ENCODE measurements at places on chromosomes 2 and 18.

- DNase-seq: peak; percentile 32
Measured at GRCh38 chr18:23884681-23885375, 129.7 kb upstream of the TTC39C start.

DNA sequence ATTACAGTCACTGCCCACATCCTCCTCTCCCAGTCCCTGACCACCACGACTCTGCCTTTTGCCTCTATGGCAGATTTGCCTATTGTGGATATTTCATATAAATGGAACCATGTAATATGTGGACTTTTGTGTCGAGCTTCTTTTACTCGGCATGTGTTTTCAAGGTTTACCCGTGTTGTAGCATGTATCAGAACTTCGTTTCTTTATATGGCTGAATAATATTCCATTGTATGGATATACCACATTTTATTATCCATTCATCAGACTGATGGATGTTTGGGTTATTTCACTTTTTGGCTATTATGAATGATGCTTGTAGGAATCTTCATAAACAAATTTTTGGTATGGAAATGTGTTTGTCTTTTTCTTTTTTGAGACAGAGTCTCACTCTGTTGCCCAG, 24.2 kb upstream of the E2F6 start:
- DNase-seq: no peak

DNA sequence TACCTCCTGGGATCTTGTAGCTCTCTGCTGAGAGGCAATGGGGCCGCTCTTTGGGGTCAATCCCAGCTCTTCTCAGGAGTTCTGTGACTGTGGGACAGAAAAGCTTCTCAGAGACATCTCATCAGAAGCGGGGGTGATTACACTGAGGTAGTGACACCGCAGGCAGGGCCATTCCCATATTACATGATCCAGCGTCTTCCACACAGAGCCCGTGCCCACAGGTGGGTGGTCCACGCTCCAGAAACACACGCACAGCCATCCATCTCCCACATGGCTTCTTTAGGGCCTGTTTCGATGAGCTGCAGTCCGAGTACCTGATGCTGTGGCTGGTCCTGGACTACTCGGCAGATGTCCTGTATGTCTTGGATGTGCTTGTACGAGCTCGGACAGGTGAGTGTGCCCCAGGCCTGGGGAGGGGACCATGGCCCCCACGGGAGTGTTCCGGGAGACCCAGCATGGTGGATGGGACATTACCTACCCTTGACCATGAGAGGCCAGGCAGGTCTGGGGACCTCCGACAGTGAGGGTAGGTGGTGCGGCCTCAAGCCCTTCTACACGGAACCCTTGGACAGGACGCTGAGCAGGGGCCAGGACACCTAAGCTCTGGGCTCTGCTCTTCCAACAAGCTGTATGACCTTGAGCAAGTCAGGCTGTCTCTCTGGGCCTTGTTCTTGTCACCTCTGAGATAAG, 45.5 kb downstream of the CNGA3 start:
- DNase-seq: no peak

GRCh38 chr2:200300638-200301314, 5.7 kb upstream of the SPATS2L start:
- DNase-seq: no peak

DNA sequence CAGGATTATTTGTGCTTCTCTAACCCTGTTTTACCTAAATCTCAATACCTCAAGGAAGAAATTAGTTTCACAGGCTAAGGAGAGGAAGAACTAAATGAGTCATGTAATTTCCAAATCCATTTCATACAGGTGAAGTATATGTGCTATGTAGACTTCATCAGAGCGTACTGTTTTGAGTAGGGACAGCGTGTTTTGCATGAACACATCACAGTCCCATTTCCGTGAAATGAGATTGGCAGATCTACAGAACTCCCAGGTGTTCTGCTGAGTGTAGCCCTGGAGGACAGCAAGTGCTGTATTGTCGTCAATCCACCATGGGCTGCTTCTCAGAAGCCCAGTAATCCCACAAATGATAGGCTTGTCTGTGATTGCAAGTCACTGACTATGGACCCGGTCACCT, 97.7 kb downstream of the XRCC5 start:
- no peak for DNase-seq

GRCh38 chr2:85523903-85524335, 15.0 kb upstream of the MAT2A start:
- DNase-seq: no peak

GRCh38 chr2:98583816-98584618, 24.3 kb downstream of the COA5 start:
- no peak for DNase-seq

DNA sequence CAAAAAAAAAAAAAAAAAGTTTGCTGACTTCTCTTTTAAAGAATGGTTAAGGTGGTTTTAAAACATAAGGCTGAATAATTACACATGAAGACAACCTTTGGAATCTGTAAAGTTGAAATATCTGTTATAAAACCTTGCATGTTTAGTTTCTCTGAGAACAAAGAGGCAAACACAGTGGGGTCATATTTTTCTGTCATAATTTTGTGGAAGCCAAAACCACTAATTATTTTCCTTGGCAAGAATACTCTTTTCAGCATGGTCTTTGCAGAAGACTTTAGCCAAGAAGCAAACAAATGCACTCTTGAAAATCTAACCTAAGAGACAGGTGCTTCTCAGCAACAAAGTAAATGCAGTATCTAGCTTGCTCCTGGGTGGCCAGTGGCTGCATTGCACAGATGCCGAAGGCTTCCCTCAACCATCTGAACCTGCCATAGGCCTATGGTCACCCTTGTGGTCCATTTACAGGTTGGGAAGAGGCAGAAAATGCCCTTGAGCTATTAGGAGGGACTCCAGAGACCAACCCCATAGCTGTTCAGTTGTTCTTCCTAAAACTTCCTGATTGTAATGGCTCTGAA, 44.8 kb downstream of the ZAP70 start:
- no peak for DNase-seq

- no peak for DNase-seq
Measured at GRCh38 chr18:4230450-4231168, 224.5 kb downstream of the DLGAP1 start.

DNA sequence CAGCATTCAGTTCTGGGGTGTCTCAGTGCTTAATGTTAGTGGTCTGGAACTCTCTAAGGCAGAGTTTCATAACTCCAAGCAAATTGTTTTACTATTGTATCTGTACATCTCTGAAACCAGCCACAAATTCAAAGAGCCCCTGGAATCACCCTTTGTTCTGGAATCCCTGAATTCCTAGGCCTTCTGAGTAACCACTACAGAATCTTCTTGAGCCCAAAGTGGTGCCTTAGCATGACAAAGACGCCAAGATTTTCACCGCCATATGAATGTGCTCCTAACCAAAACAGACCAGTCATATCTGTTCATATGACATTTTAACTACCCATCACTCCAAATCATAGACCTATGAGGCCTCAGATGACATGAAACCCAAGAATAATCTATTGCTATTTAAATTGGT, 668.1 kb downstream of the EPHA4 start:
- DNase-seq: no peak

- no peak for DNase-seq
Measured at GRCh38 chr2:165382362-165382761, 87.1 kb upstream of the CSRNP3 start.

DNA sequence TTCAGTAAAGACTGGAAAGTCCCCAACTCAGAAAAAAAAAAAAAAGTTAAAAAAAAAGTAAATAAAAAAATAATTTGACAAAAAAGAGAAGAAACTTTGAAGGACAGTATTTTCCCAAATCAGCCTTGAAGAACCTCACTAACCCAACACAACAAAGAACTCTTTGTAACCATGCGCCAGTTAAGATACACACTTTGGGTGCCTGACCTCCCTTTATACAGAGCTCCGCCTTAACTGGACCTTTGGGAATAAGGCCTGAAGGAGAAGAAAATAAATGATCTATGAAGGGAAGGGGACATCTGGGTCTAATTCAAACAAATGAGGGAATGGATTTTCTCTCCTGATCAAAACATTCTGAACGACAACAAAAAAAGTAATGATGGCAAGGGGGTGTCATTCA, 2.2 kb upstream of the GFPT1 start:
- DNase-seq: no peak

GRCh38 chr2:128039535-128039934, 11.7 kb upstream of the SAP130 start:
- no peak for DNase-seq

DNA sequence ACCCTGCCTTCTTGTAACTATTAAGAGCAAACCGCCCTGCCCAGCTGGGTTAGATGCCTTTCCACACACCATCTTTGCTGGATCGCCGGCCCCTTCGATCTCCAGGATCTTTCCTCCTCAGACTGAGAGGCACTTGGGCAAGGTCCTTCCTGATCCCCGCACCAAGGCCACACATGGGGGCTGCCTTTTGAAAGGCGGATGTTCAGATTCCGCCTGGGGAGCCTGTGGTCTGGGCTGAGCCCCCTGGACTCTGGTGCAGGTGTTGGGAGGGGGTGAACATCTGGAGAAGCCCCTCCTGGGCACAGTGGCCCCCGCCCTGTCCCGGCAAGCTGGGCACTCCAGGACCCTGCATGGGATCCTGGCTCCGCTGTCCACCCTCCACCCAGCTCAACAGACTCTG, 135.4 kb upstream of the HDAC4 start:
- no peak for DNase-seq

DNA sequence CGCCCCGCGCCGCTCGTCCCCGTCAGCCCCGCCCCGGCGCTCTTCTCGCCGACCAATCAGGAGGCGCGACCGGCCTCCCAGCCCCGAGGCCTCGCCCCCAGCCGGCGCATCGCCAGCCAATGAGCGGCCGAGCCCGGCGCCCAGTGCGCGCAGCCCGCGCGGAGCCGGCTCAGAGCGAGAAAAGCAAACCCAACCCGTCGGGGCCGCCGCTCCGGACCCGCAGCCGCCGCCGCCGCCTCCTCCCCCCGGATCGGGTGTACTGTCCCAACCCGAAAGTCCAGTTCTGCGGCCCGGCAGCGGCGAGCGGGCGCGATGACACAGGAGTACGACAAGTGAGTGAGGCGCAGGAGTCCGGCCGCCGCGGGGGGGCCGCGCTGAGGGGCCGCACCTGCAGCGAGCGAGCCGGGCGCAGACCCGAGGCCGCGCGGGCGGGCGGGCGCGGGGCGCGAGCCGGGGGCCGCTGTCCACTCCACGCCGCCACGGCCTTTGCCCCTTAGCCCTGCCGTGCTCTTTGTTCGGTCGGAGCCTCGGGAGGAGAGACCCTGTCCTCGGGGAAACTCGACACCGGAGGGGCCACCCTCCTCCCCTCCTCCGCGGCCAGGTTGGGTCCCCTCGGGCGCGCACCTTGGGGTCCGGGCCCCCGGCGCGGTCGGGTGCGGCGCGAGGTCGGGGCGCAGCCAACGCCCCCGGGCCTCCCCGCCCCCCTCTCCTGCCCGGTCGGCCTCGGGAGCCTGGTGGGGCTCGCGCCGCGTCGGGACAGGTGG, at the start of gene GRHL1:
GRHL1 (plus strand) TSS at position 172 of the 764 bp plus-strand sequence; CDS start at position 313, 141 bp downstream.
- peak; percentile 90 for DNase-seq

DNA sequence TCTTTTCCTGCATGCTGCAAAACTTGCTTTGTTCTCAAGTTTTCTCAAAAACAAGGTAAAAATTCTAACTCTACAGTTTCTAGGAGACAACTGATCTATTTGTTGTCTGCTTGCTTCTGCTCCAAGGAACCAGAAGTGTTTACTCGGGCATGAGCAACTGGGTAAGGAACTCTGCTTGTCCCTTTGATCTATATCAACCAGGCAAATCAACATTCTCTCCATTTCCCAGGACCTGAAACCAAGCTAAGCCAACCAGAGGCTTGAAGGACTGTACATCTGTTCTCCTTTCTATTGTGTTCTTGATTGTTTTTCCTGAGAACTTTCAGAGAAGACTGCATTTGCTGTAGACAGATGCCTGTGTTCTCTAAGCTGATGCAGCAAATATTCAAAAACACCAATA, 335.0 kb upstream of the KCNH7 start:
- no peak for DNase-seq

GRCh38 chr2:112108178-112108832, 29.9 kb upstream of the FBLN7 start:
- DNase-seq: no peak

DNA sequence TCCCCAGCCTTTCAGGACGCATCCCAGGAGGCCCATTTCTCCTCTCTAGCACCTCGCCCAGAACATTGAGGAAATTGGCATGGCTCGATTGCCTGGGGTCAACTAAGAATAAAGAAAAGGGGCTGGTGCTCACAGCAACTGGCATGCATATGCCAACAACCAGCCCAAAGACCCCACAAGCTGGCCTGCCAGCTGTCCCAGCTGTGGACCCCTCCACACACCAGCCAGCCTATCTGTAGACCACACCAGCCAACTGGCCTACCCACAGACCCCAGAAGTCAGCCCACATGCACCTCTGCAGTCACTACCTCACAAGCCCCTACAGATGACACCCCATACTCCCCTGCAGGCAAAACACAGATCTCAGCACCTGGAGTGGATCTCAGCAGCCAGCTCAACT, 123.8 kb upstream of the ID2 start:
- DNase-seq: no peak

DNA sequence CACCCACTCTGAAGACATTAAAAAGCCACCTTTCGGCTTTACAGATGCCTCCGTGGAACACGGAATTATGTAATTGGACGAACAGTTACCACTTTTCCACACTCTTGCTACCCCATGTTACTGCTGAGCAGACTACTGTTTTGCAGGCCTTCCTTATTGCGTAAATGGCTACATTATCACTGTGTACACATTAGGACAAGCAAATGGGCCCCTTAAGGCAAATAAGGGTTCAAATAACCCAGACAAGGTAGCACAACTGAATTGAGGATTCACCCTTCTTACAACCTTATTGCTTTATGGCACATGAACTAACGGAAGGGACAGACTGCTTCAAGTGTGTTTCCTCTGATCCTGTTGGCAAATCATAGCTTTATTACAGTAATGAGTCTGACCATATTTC, 832.2 kb upstream of the FANCL start:
- no peak for DNase-seq

DNA sequence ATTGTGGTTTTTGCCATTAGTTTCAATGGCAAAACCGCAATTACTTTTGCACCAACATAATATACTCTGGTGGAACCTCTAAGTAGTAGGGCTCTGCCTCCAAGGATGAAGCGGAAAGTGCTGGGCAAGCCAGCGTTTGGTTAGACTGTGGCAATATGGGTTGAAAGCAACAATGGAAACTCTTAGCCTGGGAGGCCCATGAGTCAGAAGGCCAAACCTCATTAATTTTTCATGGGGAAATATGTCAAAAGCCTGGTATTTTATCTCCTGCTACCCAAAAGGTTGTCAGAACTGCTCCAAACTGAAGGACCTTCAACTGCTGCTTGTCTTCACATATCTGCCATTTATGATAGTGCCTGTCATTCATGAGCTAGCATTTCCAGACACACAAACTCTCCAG, 179.1 kb upstream of the CYP26B1 start:
- DNase-seq: no peak

- no peak for DNase-seq
Measured at GRCh38 chr2:231050018-231050901, 6.4 kb upstream of the PSMD1 start.

- no peak for DNase-seq
Measured at GRCh38 chr2:236865052-236865451, 220.6 kb upstream of the COPS8 start.

DNA sequence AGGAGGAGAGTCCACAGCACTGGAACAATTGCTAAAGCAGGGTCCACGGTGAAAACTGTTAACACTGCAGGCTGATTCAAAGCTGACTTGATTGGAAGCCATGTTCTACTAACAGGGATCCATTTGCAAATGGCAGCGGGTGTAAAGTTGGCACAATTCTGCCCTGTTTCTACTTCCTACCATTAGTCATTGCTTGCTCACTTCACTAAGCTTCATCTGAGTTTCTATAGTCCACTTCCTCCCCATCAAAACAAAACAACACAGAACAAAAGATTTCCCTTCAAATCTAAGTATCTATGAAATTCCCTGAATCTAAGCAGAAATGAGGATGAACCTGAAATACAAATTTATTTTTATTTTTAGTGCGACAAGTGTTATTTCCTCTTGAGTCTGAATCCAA, 187.4 kb upstream of the SOX11 start:
- DNase-seq: no peak

All from NCI-H510A treated with DMSO at 0.1 percent for 48 hours (cell line).